ENCODE measurements at places on chromosomes 5 and 9. TPM values are rescaled to one million over a fixed set of nuclear protein-coding genes. Genes with fewer than 3 reads are reported as not detected.
A peak's percentile ranks its signal among the peaks of the same experiment; 100 is the strongest.

- H3K27ac ChIP-seq, result no peak overlapping the region
- no peaks in the 10 kb centered on the region for H3K36me3 ChIP-seq
- DNase-seq, result no peak
These were observed 1.0 kb upstream of the ACSL6 start for GRCh38 chr5:132012371-132013005.

DNA sequence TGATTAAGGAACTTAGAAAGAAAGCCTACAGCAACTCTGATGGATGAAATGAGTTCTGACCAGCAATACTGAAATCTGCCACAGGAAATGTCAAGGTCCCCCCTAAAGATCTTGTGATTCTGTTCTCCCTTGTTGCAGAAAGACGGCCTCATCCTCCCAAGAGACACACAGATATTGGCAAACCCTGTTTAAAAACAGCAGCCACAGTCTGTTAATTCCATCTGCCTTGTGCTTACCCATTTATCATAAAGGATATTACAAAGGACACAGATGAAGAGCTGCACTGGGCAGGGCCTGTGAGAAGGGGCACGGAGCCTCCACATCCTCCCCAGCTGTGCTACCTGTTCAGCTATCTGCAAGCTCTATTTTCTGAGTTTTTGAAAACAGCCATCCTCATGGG lies 15.2 kb downstream of the RAPGEF1 start:
- no peak for DNase-seq
- no peaks in the 10 kb centered on the region for H3K27me3 ChIP-seq
- peaks cover 90% of the 10 kb centered on the region for H3K4me1 ChIP-seq
- peaks cover 12% of the 10 kb centered on the region for H3K36me3 ChIP-seq
- H3K27ac ChIP-seq, result peak overlapping the region; percentile 50

GRCh38 chr5:39132792-39133191 lies 58.6 kb upstream of the RICTOR start:
- peaks cover 19% of the 10 kb centered on the region for H3K36me3 ChIP-seq
- H3K27ac ChIP-seq, result peak overlapping the region; percentile 77
- peaks cover 53% of the 10 kb centered on the region for H3K4me1 ChIP-seq
- no peak overlapping the region for H3K4me3 ChIP-seq

DNA sequence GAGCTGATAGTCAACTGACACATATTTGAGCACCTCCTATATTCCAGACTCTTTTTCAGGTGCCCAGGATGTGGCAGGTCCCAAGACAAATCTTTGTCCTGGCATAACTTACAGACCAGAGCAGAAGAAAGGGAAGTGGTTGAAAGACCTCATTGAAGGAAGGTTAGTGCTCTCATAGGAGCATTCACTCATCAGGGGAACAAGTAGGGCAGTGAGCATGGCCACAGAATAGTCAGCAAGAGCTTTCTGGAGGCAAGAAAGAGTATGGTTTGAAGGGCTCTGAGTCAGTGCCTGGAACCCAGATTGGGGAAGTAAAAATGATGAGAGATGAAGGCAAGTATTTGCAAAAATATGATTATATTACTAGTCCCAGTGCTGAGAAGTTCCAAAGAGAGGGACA lies 25.0 kb upstream of the ERMP1 start:
- no peaks in the 10 kb centered on the region for H3K27me3 ChIP-seq
- peaks cover 2% of the 10 kb centered on the region for H3K4me1 ChIP-seq
- DNase-seq, result no peak
- no peak overlapping the region for H3K4me3 ChIP-seq
- H3K27ac ChIP-seq, result no peak overlapping the region
- peaks cover 6% of the 10 kb centered on the region for H3K36me3 ChIP-seq

DNA sequence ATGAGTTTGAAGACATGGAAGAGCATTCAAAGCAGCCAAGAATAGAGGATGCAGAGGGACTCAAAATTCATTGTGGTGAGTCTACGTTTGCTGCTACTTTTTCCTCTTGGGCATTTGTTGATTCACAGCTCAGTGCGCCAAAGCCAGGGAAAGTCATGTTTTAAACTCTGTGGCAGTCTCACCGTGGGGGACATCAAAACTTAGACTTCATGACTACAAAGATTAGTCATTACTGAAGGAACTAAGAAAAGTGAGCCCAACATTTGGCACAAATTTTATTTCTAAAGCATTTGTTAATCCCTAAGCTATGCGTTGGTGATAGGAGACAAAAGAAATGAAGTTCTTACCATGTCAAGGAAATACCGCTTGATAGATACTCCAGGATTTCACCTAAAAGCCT lies 73.7 kb upstream of the MTAP start:
- peaks cover 5% of the 10 kb centered on the region for H3K27me3 ChIP-seq
- H3K4me1 ChIP-seq, result no peaks in the 10 kb centered on the region
- no peak overlapping the region for H3K4me3 ChIP-seq
- DNase-seq, result no peak
- H3K27ac ChIP-seq, result no peak overlapping the region
- H3K36me3 ChIP-seq, result no peaks in the 10 kb centered on the region

The COMMD10 gene
- total RNA-seq, result 24.3 TPM

Measured in naive thymus-derived CD8-positive, alpha-beta T cell (primary cell).